ENCODE measurements at places on chromosomes 1 and 21. TPM values are rescaled to one million over a fixed set of nuclear protein-coding genes. Genes with fewer than 3 reads are reported as not detected.

Gene FYB2
- total RNA-seq: 0.49 TPM

Gene SELENON
- total RNA-seq: 16.5 TPM

Gene CHML
- total RNA-seq: 58.0 TPM

Gene ADAMTS4
- total RNA-seq: 0.49 TPM

Gene S100A14
- total RNA-seq: 0.25 TPM

Gene PPFIA4
- total RNA-seq: 12.3 TPM

Gene LCE2B
- not detected for total RNA-seq

Gene CRP
- total RNA-seq: not detected

Gene TCHH
- total RNA-seq: 0.25 TPM

Gene RGS13
- not detected for total RNA-seq

Gene KRTAP23-1
- total RNA-seq: not detected

Gene NSL1
- 56.5 TPM for total RNA-seq

Gene MAEL
- total RNA-seq: 0.74 TPM

Gene TBX19
- total RNA-seq: 0.25 TPM

Gene PUSL1
- total RNA-seq: 8.6 TPM

Gene LENEP
- total RNA-seq: not detected

Gene C2CD4D
- total RNA-seq: not detected

Gene CYP4Z1
- 0.25 TPM for total RNA-seq

Gene PLK3
- total RNA-seq: 9.1 TPM

Gene CAMK2N1
- 74.3 TPM for total RNA-seq

Gene BLACAT1
- 1.5 TPM for total RNA-seq

Gene RIPK4
- total RNA-seq: not detected

Gene CRYAA
- not detected for total RNA-seq

Gene CA14
- 1.7 TPM for total RNA-seq

Gene OSBPL9
- 56.3 TPM for total RNA-seq

Gene PDE9A
- 14.5 TPM for total RNA-seq

Gene C1orf141
- total RNA-seq: 0.25 TPM

Gene ANGPTL1
- total RNA-seq: 4.7 TPM

Gene NBPF8
- 6.9 TPM for total RNA-seq

Gene KCNQ4
- total RNA-seq: 1.2 TPM

Gene RUNX3
- under 0.01 TPM for total RNA-seq

Gene HHIPL2
- total RNA-seq: 0.25 TPM

Gene JTB
- 49.2 TPM for total RNA-seq

Gene POFUT2
- 7.4 TPM for total RNA-seq

Gene ADAMTSL4
- 0.25 TPM for total RNA-seq

Gene S100A7A
- not detected for total RNA-seq

Gene OR6N1
- total RNA-seq: not detected

Gene CHODL
- total RNA-seq: 2.0 TPM

Gene KIAA0040
- total RNA-seq: 1.5 TPM

Gene LCE2C
- not detected for total RNA-seq

Gene CFH
- 16.0 TPM for total RNA-seq

Gene ALX3
- not detected for total RNA-seq

Gene CD101
- 1.2 TPM for total RNA-seq

Gene DENND2C
- total RNA-seq: 1.5 TPM

Gene CYP4A11
- total RNA-seq: under 0.01 TPM

Gene ZBTB8A
- 27.0 TPM for total RNA-seq

Gene PTAFR
- 0.74 TPM for total RNA-seq

Gene PKNOX1
- total RNA-seq: 13.8 TPM

Gene SPRR3
- total RNA-seq: not detected

Gene GJB4
- not detected for total RNA-seq

Gene MAP3K21
- total RNA-seq: 3.2 TPM

Gene RSPH1
- total RNA-seq: 0.98 TPM

Gene OVAAL
- not detected for total RNA-seq

Measured in temporal lobe (tissue), 4 donors.